ENCODE measurements at places on chromosomes 6 and 20.

GRCh38 chr20:19253916-19254820 is 41.7 kb downstream of the SLC24A3 start:
- DNase-seq, result no peak

- no peak for DNase-seq
These were observed 350.5 kb downstream of the NRN1 start for GRCh38 chr6:5656226-5656625.

- DNase-seq, result no peak
These were observed 285.5 kb downstream of the KIF16B start for GRCh38 chr20:16287776-16288175.

- DNase-seq, result no peak
These were observed 133.5 kb downstream of the AIG1 start for GRCh38 chr6:143194095-143194589.

DNA sequence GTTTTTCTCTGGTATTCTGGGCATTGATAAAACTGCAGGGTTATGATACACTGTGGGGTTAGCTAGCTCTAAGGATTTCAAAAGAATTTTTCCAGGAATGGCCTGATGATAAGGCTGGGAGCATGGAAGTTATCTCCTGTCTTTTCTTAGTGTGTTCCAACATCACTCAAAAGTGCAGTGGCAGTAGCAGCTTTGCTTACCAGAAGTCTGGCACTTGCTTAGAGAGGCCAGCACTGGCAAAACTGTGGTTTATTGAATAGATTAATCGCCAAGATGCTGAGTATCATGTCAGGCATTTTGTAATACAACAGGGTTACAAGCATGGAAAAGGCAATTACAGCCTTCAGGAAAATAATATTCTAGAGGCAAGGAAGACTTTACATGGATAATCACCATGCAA is 719.5 kb upstream of the GJE1 start:
- no peak for DNase-seq

DNA sequence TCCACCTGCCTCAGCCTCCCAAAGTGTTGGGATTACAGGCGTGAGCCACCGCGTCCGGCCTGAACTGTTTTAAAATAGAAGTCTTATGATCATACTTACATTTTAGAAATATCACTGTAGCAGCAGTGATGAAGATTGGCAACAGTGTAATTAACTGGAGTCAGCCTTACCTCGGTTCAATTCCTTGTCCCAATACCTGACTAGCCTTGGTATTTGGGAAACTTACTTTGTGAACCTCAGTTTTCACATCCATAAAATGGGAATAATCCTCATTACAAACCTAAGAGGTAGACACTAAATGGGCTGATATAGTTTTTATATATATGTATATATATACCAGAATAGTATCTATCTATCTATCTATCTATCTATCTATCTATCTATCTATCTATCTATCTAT is 19.3 kb downstream of the PHF20 start:
- no peak for DNase-seq

DNA sequence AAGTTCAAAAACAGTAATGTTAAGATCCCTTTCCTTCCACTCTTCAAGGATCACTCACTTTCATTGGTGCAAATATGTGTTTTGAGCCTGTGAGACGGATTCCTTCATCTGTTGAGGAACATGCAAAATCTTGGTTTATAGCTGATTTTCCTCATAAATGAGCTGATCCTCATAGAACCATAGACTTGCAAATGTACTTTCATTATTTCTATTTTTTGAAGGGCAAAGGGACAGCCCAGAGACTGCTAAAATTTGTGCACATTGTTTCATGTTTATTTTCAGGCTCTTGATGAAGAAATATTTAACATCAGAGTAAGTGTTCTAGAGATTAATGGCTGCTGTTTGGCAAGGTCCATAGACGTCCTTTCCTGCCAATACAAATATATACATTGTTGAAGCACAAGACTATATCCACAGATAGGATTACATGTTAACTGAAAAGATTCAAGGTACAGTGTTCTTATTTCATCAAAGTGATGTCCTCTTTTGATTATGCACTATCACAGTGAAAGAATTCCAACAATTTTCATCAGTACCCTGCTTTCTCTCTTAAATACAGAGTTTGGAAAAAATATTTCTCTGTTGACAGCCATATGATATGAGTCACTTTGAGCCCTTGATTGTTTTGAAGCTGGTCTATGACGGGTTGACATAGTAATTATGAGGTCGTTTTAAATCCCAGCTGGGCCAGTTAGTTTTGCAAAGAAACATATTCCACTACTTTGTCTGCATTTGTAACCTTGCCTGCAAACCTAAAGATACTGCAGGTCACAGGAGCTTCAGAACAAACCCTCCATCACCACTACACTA is 95.7 kb downstream of the FILIP1 start:
- DNase-seq, result no peak

DNA sequence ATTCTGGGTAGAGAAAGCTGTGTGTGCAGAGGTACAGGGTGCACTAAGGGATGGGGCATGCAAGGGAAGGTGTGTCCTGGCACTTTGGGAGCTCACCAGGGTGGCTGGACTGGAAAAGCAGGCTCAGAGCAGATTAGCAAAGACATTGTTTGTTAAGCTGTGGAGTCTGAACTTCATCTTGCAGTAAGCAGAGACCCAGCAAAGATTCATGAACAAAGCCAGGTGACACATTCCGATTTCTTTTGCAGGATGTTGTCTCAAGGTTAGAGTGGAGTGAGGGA is 28.8 kb downstream of the DUSP22 start:
- DNase-seq, result no peak

- DNase-seq, result no peak
These were observed 121.0 kb upstream of the PRDM1 start for GRCh38 chr6:105964979-105965760.

- DNase-seq, result no peak
These were observed 53.3 kb downstream of the ISM1 start for GRCh38 chr20:13274275-13274861.

GRCh38 chr6:88910922-88911778 is 52.3 kb downstream of the RNGTT start:
- no peak for DNase-seq

- no peak for DNase-seq
These were observed 83.4 kb downstream of the ZNF217 start for GRCh38 chr20:53510262-53510661.

DNA sequence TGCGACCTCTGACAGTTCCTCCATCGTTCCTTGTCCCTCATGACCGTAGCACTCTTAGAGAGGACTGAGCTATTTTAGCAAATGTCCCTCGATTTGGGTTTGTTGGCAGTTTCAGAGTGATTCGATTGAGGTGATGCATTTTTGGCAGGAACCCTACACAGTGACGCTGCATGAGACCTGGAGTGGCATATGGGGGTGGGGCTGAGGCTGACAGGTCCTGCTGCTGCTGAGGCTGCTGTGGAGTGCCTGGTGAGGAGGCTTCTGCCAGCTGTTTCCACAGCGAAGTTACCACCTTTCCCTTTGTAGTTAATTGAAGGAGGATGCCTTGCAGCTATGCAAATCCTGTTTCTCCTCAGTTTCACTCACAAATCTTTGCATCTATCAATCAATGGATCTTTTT is 19.8 kb downstream of the PXDC1 start:
- no peak for DNase-seq

DNA sequence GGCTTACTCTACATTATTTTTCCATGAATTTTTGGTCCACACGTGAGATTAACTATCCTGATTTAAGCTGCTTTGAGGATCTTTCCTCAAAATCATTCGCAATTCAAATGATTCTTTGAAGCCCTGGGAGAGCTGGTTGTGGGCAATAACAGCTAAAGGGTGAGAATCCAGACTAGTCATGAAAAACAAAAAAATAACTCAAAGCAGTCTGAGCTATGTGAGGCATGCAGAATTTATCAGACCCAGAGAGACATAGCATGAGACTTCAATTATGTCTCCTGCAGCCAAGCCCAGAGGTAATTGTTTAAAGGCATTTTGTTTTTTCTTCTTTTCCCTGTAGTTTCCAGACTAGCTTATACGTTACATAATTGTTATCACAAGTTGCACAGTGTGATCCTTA is 517.3 kb upstream of the PTCHD4 start:
- no peak for DNase-seq

GRCh38 chr20:4216142-4216735 is 200.9 kb upstream of the RNF24 start:
- DNase-seq, result no peak

- DNase-seq, result no peak
These were observed 24.8 kb downstream of the KCTD20 start for GRCh38 chr6:36467625-36468024.

GRCh38 chr6:71106276-71106675 is 149.4 kb upstream of the B3GAT2 start:
- no peak for DNase-seq

GRCh38 chr6:94721459-94721858 is 855.9 kb upstream of the MANEA start:
- no peak for DNase-seq

GRCh38 chr6:135086414-135086764 is 31.8 kb upstream of the HBS1L start:
- DNase-seq, result no peak

DNA sequence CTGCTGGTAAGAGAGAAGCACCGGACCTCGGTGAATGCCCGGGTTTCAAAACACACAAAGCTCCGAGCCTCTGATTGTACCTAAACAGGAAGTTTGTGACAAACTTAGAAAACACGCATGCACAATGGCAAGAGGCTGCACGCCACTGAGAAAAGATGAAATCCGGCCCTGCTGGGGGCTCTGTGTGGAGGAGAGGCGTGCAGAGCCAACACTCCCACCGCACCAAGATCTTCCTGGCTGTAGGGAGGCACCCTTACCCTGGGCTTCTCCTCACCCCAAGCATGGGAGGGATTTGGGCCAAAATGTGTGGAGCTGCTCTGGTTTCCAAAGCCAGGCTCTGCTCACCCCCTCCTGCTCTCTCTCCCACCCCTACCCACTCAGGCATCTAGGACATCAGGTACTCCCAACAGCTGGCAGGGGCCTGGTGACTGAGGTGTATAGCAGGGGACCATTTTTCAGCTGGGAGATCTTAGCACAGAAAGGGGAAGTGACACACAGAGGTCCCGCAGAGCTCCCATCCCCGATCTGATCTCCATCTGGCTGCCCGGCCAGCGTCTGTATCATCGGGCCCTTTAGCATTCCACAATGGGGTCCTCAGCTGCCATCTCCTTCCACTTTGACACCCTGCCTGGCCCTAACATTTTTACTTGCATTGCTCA is 84.2 kb downstream of the TRERF1 start:
- no peak for DNase-seq

- DNase-seq, result no peak
These were observed 16.0 kb downstream of the ACSS1 start for GRCh38 chr20:25041813-25042530.

GRCh38 chr6:43970913-43971775 is 156.1 kb downstream of the MRPL14 start:
- no peak for DNase-seq

- no peak for DNase-seq
These were observed 76.1 kb downstream of the PAX1 start for GRCh38 chr20:21781446-21782075.

DNA sequence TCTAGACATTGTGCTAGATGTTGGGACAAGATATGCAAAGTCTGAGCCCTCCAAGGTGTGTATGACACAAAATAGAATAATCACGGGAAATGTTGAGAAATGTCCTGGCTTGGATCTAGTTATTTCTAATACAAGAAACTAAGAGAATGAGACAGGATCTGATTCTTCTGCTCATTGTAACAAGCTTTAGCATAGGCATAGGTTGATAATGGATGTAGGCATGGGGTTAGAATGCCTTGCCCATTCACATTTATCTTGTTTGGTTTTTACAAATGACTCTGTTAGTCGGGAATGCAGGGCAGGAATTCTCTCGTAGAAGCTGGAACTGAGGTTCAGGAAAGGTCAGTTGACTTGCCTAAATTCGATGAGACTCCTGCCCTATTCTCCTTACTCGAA is 1.5 kb upstream of the SLC26A8 start:
- DNase-seq, result no peak

DNA sequence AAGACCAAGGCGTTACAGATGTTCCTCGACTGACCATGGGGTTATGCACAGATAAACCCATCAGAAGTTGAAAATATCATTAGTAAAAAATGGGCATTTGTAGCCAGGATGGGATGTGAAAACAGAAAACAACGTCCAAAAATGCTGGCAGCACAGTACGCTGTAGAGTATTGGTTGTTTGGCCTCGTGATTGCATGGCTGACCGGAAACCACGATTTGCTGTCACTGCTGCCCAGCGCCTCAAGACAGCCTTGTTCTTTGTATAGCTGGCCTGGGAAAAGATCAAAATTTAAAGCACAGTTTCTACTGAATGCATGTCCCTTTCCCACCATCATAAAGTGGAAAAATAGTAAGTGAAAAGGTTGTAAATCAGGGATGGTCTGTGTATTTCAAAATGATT is 41.9 kb downstream of the MTHFD1L start:
- no peak for DNase-seq

DNA sequence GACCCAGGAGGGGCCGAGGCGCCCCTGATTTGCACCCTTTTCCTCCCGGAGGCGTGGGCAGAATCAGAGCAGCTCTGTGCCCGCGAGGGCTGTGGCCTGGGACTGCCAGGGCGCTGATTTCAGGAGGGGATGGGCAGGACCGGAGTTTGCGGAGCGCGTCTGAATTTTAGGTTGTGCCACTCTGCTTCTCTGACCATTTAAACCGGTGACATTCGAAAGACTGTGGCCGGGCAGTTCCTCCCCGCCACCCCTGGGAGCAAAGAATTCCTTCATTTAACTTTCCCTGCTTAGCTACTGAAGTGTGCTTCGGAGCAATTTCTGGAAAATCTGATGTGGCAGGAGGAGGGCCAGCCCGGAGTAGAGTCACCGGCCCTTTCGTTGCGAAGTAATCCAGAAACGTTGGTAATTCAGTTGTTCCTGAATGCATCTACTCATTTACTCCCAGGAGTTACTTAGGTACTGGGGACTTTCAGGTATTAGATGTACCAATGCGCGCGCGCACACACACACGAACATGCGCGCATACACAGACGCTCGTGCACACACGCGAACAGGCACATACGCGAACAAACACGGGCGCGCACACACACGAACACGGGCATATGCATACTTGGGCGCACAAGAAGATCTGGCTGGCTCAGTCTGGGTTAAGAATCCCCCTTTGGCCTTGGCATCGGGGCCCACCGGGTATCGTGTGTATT is 568 bp downstream of the CCDC170 start:
- no peak for DNase-seq

- no peak for DNase-seq
These were observed 29.8 kb downstream of the PSMB9 start for GRCh38 chr6:32883789-32884188.

- DNase-seq, result no peak
These were observed 23.9 kb downstream of the DUSP22 start for GRCh38 chr6:315921-316752.

DNA sequence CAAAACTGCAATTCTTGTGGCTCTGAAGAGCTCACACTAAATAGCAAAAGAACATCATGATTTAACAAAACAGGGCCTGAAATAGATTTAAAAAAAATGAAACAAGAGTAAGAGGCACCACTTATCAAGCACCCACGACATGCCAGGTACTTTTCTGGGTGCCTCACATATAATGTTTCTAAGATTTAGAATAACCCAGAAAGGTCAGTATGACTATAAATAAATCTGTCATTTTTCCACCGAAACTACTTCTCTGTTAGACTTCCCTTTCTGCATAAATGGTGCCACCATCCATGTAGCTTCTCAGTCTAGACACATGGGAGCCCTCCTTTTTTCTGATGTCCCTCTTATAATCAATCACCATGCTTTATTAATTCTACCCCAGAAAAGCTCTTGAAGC is 652.4 kb upstream of the CHD6 start:
- no peak for DNase-seq

GRCh38 chr20:57468523-57469417 is 56.2 kb downstream of the CTCFL start:
- DNase-seq, result no peak

GRCh38 chr20:35978041-35978513 is 9.7 kb downstream of the CNBD2 start:
- DNase-seq, result no peak

Measured in stimulated activated CD8-positive, alpha-beta memory T cell treated with anti-CD3 and anti-CD28 coated beads, Interleukin-7, amount 100 ng/mL, for 1 hour (primary cell).